Spleen (tissue), 13 donors: ENCODE measurements at places on chromosomes 1 and 21. TPM values are rescaled to one million over a fixed set of nuclear protein-coding genes. Genes with fewer than 3 reads are reported as not detected.

Gene TAF12
- 18.6 TPM for polyA plus RNA-seq

GRCh38 chr1:244318512-244318911 lies 133.2 kb downstream of the ADSS2 start:
- DNase-seq = no peak
- H3K4me3 ChIP-seq = no peak overlapping the region
- peak overlapping the region; percentile 82 for H3K27ac ChIP-seq
- no peaks in the 10 kb centered on the region for H3K36me3 ChIP-seq
- no peaks in the 10 kb centered on the region for H3K27me3 ChIP-seq

Gene EXO1
- polyA plus RNA-seq = 0.35 TPM

DNA sequence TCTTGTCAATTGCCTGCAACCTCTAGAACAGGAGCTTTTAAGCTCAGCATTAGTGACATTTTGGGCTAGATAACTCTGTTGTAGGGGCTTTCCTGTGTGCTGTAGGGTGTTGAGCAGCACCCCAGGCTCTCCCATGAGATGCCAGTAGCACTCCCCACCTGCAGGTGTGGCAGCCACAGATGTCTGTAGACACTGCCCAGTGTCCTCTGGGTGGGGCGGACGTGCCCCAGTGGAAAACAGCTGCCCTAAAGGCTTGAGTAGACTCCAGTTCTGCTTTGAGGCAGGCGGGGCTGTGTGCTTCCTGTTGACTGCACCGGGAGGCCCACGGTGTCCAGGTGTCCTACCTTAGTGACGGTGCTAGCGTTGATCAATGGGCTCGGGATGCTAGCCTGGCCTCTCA lies 16.9 kb upstream of the PWP2 start:
- H3K4me3 ChIP-seq = no peak overlapping the region
- H3K27me3 ChIP-seq = no peaks in the 10 kb centered on the region
- peaks cover 82% of the 10 kb centered on the region for H3K36me3 ChIP-seq
- H3K4me1 ChIP-seq = peaks cover 55% of the 10 kb centered on the region
- H3K27ac ChIP-seq = peak overlapping the region; percentile 87

GRCh38 chr21:44762221-44763049 lies 39.2 kb downstream of the UBE2G2 start:
- no peak overlapping the region for H3K4me3 ChIP-seq
- no peaks in the 10 kb centered on the region for H3K27me3 ChIP-seq
- peak; percentile 69 for DNase-seq
- H3K36me3 ChIP-seq = no peaks in the 10 kb centered on the region
- H3K27ac ChIP-seq = no peak overlapping the region

Gene SOX13
- 2.2 TPM for polyA plus RNA-seq

- no peaks in the 10 kb centered on the region for H3K27me3 ChIP-seq
- H3K27ac ChIP-seq = no peak overlapping the region
- no peak overlapping the region for H3K4me3 ChIP-seq
These were observed 4.7 kb upstream of the ADARB1 start for GRCh38 chr21:45069711-45070110.

DNA sequence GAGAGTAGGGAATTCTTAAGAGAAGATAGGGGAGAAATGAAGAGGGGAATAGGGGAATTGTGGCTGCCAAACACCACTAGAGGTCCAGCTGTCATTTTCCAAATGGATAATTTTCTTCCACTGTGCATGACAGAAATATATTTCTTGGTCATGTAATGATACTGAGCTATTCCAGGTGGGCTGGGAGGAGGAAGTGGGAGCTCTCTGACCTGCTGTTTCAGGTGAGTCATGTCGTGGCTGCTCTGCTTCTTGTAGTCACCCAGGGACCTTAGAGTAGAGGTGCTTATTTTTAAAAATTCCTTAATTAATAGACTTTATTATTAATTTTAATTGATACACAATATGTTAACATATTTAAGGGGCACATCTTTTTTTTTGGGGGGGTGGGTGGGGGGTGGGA lies 11.9 kb downstream of the PDE4B start:
- no peak overlapping the region for H3K27ac ChIP-seq
- no peaks in the 10 kb centered on the region for H3K36me3 ChIP-seq
- H3K27me3 ChIP-seq = no peaks in the 10 kb centered on the region
- no peaks in the 10 kb centered on the region for H3K4me1 ChIP-seq
